NCI-H1092 (cell line): ENCODE measurements at places on chromosomes 3 and 15.

DNA sequence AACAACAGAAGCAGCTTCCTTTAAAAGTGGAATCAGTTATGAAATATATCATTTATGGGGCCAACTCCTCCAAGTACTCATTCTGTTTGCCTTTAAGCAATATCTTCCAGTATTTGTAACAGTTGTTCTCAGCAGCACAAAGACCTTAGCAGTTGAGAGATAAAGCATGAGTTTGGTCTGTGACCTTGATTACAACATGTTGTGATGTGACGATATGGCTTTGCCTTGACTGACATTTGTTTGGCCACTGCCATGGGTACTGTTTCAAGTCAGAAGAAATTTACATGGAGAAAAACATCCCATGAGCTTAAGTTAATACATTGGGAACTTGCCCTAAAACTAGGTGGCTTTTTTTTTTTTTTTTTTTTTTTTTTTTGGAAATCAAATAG, 175.1 kb upstream of the KBTBD8 start:
- no peak for DNase-seq

- no peak for DNase-seq
These were observed 5.1 kb upstream of the SRP14 start for GRCh38 chr15:40043927-40044716.

GRCh38 chr3:152331998-152332397, 63.3 kb downstream of the MBNL1 start:
- DNase-seq = no peak

- no peak for DNase-seq
These were observed 69.8 kb downstream of the PLCH1 start for GRCh38 chr3:155675094-155675493.

- DNase-seq = no peak
These were observed 59.0 kb upstream of the SEC13 start for GRCh38 chr3:10379961-10380360.

- DNase-seq = no peak
These were observed 7.3 kb downstream of the RAB27A start for GRCh38 chr15:55282284-55282833.

DNA sequence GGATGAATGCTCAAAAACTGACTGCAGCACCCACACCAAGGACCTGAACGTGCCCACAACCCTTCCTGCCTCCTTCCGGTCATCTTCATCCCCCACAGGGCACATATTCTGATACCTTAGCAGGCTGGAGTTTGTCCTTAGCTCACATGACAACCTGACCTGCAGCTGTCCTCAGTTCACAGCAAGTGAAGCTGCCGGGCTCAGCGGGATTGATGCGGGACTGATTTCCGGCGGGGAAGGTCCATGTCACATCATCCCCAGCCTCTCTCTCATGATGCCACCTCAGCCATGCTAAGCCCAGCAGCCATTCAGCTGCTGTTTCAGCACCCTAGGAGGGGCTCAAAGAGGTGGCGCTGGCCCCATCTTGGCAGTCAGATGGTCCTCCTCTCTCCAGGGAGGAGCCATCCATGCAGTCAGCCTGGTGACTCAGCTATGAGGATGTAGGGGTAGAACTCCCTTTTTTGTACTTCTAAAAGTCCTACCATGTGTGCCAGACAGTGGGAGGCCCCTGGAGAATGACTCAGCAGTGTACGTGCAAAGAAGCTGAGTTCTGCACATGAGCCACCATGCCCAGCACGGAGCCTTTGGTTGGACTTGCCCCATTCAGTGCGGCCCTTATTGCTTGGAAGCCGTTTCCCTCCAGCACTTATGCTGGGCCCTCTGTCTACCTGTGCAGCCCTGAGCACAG, 9.5 kb downstream of the CA12 start:
- no peak for DNase-seq

- DNase-seq = no peak
These were observed 1.1 kb downstream of the KLHL6 start for GRCh38 chr3:183554377-183554776.

GRCh38 chr15:86849558-86850285, 770.1 kb downstream of the AGBL1 start:
- no peak for DNase-seq
